ENCODE measurements at places on chromosomes 1 and 21.

GRCh38 chr1:77906019-77906545 is 17.7 kb downstream of the NEXN start:
- no peak for DNase-seq

- DNase-seq = no peak
Measured at GRCh38 chr1:163047951-163048659, 21.1 kb upstream of the RGS4 start.

DNA sequence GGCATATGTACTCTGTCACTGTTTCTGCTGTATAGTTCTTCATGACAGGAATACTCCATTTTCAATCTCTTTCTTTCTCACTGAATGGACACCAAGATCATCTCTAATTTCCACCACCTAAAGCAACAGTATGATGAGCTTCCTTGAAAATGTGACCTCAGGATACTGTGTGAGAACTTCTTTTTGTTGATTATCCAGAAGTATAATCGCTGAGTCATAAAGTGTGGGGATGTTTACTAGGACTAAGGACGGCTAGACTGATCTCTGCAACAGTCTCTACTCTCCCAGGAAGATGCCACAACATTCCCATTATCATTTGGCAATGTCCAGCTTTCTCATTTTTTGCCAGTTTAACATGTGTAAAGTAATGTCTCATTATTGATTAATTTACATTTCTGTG is 70.3 kb downstream of the TNFSF18 start:
- DNase-seq = no peak

- DNase-seq = no peak
Measured at GRCh38 chr1:206955476-206956451, 9.5 kb upstream of the PIGR start.

GRCh38 chr1:23743287-23744152 is at the start of gene ELOA:
Gene ELOA, plus strand, starts transcription at chr1:23743471. Its CDS starts 33 bp downstream, at chr1:23743504.
- peak; percentile 87 for DNase-seq

- peak; percentile 62 for DNase-seq
Measured at GRCh38 chr1:206699000-206699586, 14.4 kb downstream of the MAPKAPK2 start.

- no peak for DNase-seq
Measured at GRCh38 chr21:15701830-15702229, 28.0 kb upstream of the USP25 start.

DNA sequence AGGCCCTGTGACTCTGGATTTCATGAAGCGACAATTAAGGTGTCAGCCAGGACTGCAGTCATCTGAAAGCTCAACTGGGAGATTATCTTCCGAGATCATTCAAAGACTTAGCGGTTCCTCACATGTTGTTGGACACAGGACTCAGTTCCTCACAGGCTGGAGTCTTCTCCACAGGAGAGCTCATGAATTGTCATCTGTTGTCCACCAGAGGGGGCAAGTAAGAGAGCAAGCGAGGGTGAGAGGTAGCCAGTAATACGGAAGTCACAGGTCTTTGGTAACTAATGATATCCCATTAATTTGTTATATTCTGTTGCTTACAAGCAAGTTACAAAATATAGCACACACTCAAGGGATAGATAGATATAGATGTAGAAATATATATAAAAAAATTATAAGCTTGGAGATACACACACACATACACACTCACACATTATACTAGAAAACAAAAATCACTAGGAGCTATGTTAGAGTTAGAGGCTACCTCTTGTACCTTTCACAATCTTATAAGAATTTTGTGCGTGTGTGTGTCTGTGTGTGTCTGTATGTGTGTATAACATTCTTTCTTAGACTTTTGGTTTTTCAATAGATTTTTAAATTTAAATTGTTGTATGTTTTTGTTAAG is 1695.3 kb downstream of the BRINP3 start:
- DNase-seq = peak; percentile 60

GRCh38 chr1:182080955-182081582 is 19.6 kb upstream of the ZNF648 start:
- peak; percentile 81 for DNase-seq

GRCh38 chr1:162081316-162081715 is 11.8 kb downstream of the NOS1AP start:
- no peak for DNase-seq

DNA sequence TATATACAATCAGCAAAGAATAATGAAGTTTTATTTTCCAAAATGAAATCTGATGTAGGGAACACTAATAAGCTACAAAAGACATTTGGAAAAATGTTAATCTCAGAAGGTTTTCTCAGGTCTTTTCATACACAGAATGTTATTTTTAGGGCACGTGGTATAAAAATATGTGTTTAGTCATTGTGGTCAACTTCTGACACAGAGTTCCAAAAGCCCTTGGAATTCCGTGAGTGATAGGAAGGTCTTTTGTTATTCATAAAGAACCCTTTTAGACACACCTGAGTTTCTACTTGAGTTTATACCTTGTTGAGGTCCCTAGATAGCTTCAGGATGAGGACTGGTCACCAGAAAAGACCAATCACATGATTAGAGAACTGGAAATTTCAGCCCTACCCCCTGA is 277.6 kb upstream of the NCAM2 start:
- DNase-seq = no peak

DNA sequence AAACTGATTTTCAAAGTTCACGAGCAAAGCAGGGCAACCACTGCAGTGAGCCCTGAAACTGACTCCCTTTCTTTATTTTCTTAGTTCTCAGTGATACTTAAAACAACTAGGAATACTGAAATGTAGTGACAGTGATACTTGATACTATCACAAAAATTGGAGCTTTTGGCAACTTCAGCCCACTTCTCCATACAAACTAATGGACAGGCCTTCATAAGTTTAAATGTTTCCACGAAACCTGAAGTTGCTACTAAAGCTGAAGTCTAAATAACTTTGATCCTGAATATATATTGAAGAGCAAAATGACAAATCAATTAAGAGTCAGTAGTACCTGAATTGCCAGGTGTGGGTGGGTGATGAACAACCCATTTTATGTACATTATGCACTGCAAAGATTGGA is 10.0 kb downstream of the NR5A2 start:
- DNase-seq = no peak

DNA sequence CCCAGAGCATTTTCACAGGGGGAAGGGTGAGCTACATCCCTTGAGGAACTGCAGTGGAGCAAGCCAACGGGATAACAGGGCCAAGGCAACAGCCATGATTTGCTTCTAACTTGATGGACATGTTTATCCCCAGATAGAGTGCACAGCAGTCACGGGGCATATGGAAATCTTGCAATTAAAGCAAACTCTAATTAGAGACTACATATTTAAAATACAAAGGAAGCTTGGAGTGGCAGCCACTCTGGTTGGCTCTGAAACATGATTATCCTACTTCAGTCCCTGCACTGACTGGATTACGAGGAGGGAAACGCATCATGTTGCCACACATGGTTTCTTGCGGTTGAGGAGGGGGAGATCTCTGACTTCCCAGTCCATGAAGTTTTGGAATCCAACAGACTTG is 60.8 kb downstream of the BEND5 start:
- DNase-seq = no peak

DNA sequence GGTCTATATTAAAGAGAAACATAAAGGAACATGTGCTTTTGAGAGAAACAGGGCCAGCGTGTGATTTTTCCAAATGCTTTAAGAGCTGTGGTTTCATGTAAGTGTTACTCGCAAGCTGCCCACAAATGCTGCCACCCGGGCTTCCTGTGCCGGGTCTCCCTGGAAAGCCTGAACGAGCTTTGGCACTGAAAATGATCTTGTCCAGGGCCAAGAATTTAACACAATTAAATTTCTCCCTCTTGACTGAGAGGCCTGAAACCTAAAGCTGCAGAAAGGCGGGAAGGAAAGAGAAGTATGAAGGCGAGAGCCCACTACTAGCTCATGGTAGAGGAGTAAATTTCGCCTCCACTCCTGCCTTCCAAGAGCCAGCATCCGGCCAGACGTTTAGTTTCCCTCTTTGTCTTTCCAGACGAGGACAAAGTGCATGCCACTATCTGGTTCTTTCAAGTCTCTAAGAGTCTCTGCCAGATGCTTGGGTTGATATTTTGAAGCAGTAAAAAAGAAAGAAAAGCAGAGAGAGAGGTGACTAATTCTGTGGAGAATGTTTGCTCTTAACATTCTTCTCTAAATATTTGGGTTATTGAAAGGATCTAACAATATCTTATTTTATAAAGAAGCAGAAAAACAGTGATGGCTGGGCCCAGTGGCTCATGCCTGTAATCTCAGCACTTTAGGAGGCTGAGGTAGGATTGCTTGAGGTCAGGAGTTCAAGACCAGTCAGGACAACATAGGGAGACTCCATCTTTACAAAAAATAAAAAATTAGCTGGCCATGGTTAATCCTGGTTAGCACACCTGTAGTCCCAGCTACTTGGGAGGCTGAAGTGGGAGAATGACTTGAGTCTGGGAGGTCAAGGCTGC is 100.0 kb upstream of the HNRNPU start:
- DNase-seq = peak; percentile 51

- DNase-seq = no peak
Measured at GRCh38 chr1:162212713-162213112, 143.2 kb downstream of the NOS1AP start.

DNA sequence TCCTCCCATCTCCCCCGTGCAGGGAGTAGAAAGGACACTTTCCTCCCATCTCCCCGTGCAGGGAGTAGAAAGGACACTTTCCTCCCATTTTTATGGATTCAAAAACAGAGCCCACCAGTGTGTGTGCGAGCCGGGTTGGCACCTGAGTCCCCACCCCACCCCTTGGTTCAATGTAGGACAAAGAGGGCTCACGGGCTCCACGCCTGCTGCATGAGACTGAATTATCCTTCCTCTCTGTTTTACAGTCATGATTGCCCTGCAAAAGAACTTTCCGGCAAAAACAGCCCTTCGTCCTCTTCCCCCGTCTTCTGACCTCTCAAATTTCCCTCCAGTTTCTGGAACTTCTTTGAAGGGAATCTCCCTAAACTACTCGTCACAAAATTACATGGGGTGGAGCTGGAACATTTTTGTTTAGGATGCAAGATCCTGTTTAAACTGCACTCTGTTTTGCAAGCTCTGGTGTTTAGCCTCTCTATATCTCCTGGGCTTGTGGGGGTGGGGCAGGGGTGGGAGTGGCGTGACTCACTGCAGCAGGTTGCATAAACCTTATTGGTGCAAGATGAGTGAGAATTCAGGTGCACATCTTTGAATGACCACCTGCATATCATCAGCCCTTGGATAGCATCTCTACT is 99.8 kb downstream of the PSMG1 start:
- peak; percentile 28 for DNase-seq
